ENCODE measurements at places on chromosomes 5 and 9. TPM values are rescaled to one million over a fixed set of nuclear protein-coding genes. Genes with fewer than 3 reads are reported as not detected.

DNA sequence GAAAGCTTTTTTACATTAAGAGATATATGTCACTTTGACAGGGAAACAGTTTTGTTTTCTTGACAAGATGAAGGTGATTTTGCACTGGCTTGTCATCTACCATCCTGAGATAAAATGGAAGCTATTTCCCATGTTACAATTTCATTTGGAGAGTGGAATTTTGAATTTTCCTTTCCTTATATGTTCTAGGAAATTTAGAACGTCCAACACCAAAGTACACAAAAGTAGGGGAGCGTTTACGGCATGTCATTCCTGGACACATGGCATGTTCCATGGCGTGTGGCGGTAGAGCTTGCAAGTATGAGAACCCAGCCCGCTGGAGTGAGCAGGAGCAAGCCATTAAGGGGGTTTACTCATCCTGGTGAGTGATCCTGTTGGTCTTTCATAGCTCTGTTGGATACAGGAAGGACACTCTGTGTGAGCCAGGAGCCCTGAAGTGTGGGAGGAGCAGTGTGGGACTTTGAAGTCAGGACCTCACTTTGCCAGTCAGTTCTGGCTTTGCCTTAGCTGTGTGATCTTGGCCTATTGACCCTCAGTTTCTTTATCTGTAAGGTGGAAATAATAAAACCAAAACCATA is 887 bp downstream of the PTPDC1 start:
- DNase-seq = no peak

- no peak for DNase-seq
These were observed 64.2 kb upstream of the SLC12A2 start for GRCh38 chr5:128019391-128019790.

Gene IRX4
- not detected for polyA plus RNA-seq

Gene C9orf43
- 0.51 TPM for polyA plus RNA-seq

Gene KIF12
- polyA plus RNA-seq = 30.2 TPM

DNA sequence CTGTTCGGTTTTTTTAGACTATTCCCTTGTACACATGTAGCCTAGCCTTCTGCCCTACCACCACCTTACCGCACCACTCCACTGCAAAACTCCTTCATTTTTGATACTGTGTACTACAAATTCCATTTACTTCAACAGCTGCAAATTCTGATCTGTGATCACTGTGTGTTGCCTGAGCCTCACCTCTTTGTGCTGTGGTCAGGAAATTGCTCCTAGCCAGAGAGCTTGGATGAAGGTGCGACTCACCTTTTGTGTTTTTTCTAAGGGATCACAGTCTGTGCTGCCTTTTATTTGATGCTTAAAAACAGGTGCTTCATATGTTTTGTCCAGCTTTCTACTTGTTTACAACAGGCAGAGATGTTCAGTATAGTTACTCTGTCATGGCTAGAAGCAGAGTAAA is 31.5 kb downstream of the CSNK1G3 start:
- DNase-seq = no peak

GRCh38 chr9:116209414-116210116 is 56.0 kb downstream of the PAPPA start:
- DNase-seq = no peak

Gene GFM2
- polyA plus RNA-seq = 45.6 TPM

Gene ZNF462
- polyA plus RNA-seq = 28.7 TPM

Gene NUTM2F
- 0.09 TPM for polyA plus RNA-seq

Gene PCDHB2
- 11.9 TPM for polyA plus RNA-seq

Gene DRD1
- polyA plus RNA-seq = 0.06 TPM

DNA sequence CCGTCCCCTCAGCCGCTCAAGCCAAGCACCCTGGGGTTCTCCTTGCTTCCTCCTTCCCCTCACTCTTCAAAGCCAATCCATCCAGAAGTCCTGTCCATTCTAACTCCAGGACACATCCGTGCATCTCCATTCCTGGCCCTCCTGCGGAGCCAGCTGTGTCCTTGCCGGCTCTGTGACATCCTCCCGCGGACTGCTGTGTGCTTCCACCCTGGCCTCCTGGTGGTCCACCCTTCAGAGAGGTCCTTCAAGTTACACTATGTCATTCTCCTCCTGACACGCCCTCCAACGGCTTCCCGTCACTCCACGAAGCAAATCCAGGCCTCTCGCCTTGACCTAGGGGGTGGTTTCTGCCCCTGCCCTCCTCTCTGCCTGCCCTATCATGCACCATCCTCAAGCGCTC is 13.0 kb upstream of the SCGB3A1 start:
- no peak for DNase-seq

DNA sequence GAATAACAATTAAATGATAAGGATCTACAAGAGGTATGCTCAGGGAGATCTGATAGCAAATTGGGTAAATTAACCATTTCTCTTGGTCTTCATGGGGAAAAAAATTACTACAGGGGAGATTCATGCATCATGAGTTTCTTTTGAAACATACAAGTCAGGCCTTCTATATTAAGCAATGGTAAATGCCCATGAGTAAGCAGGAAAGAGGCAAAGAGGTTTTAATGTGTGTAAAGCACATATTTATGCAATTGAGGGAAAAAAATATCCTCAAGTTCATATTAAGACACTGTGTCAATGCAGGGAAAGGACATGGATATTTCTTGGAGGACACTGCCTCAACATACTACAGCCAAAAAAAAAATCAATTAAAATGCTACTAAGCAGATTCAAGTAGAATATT is 73.4 kb upstream of the NR4A3 start:
- no peak for DNase-seq

Gene LCN15
- 0.07 TPM for polyA plus RNA-seq

Gene CCIN
- 0.13 TPM for polyA plus RNA-seq

All from right lung (tissue), 10 donors.